ENCODE measurements at places on chromosomes 12 and 14. TPM values are rescaled to one million over a fixed set of nuclear protein-coding genes. Genes with fewer than 3 reads are reported as not detected.

Gene RNASE3
- not detected for total RNA-seq

Gene GLIPR1L1
- total RNA-seq: not detected

Gene CLEC2A
- total RNA-seq: not detected

Gene RNF212B
- not detected for total RNA-seq

Gene TUNAR
- total RNA-seq: not detected

Gene CD163L1
- 0.23 TPM for total RNA-seq

Gene NTN4
- 43.4 TPM for total RNA-seq

Gene SERPINA9
- not detected for total RNA-seq

Measured in A549 treated with dexamethasone at 1 μM for 4 hours (cell line).